ENCODE measurements at places on chromosomes 16 and 17.

GRCh38 chr17:57544401-57544800 lies 200.7 kb downstream of the CCDC182 start:
- no peak for DNase-seq

DNA sequence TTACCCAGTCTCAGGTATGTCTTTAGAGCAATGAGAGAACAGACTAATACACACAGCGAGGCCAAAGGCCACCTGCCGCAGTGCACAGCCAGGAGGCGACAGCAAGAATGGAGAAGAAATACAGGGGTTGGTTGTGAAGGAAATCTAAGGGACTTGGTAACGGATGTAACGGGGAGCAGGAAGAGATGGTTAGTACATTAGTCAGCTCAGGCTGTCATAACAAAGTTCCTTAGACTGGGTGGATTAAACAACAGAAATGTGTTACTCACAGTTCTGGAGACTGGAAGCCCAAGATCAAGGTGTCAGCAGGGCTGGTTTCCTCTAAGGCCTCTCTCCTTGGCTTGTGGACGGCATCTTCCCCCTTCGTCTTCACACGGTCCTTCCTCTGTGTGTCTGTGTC lies 47.1 kb downstream of the TVP23C start:
- DNase-seq, result no peak

- no peak for DNase-seq
Measured at GRCh38 chr16:56944954-56945839, 13.3 kb downstream of the HERPUD1 start.

- DNase-seq, result no peak
Measured at GRCh38 chr16:7834771-7835431, 502.3 kb downstream of the RBFOX1 start.

DNA sequence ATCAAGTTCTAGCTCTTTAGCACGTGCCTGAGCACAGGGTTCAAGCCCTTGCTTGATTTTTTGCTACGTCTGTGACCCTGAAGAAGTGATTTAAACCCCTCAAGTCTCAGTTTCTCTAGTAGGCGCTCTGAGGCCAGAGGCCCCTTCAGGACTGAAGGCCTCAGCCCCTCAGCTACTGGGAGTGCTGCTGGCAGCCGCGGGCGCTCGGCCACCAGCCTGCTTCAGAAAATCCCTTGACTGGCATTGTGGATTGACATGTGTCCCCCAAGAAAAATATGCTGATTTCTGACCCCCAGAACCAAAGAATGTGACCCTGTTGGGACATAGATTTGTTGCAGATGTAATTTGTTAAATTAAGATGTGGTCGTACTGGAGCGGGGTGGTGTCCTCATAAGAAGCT lies 20.2 kb upstream of the WFDC1 start:
- DNase-seq, result no peak

DNA sequence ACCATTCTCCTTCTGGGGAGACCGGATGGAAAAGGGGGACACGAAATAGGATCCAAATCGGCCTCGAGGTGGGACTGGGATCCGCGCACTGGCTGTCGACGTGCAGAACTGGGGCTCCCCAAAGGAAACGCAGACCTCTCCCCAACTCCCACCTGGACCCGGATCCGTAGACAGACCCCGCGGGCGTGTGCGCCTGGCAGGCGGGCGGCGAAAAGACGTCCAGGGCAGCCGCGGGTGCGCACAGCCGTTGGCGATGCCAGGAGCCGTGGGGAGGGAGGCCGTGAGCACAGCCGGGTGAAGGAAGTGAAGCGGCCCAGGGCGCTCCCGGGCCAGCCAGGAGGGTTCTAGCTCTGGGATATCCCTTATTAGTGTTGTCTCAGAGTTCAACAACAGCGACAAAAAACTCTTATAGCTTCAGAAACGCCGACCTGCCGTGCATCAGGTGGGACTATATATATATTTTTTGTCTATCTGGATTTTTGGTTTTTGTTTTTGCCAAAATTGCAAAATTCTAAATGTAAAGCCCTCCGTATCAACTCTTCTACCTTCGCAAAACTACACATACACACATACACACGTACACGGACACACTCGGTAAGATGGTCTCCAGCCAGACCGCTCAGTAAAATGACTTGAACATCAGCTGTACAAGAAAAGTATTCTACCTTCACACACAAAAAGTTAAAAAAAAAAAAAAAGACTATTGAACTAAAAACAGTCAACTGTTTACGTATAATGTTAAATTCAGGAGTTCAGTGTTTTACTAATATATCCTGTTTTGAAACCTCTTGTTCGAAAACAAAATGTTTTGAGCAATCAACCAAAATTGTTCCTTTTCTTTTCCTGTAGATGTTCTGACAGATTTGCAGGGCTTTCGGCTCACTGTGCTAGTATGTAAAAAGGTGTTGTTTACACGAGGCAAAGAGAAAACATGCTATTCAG lies 5.2 kb upstream of the AATF start:
- no peak for DNase-seq

GRCh38 chr17:12646761-12647422 lies 18.8 kb upstream of the MYOCD start:
- peak; percentile 72 for DNase-seq

- DNase-seq, result no peak
Measured at GRCh38 chr17:73571511-73572130, 72.6 kb downstream of the SDK2 start.

- no peak for DNase-seq
Measured at GRCh38 chr16:4703906-4704305, 10.5 kb downstream of the NUDT16L1 start.

GRCh38 chr16:47204736-47205504 lies 61.2 kb upstream of the NETO2 start:
- no peak for DNase-seq

DNA sequence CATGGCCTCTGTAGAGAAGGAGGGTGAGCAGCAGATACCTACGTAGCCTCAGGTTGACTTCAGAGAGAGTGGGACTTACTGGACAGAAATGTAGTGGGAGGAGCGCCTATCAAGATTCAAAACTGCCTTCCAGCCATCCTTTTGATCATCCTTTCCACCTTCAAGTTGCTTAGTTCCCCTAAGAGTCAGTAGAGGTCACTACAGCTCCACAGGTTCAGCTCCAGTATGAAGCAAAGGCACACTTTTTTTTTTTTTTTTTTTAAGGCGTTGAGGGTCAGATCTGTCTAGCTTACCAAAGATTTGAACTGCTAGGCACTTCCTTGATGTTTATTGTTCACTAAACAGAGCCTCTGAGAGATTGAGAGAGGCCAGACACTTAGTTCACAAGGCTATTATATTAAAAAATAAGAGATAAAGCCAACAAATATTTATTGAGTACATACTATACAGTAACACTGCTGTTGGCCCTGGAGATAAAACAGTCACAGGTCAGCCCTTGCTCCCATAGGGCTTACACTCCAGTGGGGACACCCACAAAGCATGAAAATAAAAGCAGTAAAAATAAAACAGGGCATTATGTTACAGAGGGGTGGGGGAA lies 3.1 kb downstream of the RNF227 start:
- peak; percentile 81 for DNase-seq

DNA sequence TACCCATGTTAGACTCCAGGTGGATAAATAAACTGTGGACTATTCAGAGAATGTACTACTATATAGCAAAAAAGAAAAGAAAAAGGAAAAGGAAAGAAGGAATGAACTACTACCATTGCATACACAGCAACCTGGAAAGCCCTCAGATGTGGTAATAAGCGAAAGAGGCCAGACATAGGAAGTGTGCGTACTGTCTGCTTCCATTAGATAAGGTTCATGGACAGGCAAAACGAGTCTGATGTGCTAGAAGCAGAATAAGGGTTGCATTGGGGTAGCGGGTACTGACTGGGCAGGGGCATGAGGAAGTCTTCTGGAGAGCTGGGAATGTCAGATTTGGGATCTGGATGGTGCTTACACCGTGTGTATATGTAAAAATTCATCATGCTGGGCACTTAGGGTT lies 21.8 kb downstream of the CLEC16A start:
- no peak for DNase-seq

DNA sequence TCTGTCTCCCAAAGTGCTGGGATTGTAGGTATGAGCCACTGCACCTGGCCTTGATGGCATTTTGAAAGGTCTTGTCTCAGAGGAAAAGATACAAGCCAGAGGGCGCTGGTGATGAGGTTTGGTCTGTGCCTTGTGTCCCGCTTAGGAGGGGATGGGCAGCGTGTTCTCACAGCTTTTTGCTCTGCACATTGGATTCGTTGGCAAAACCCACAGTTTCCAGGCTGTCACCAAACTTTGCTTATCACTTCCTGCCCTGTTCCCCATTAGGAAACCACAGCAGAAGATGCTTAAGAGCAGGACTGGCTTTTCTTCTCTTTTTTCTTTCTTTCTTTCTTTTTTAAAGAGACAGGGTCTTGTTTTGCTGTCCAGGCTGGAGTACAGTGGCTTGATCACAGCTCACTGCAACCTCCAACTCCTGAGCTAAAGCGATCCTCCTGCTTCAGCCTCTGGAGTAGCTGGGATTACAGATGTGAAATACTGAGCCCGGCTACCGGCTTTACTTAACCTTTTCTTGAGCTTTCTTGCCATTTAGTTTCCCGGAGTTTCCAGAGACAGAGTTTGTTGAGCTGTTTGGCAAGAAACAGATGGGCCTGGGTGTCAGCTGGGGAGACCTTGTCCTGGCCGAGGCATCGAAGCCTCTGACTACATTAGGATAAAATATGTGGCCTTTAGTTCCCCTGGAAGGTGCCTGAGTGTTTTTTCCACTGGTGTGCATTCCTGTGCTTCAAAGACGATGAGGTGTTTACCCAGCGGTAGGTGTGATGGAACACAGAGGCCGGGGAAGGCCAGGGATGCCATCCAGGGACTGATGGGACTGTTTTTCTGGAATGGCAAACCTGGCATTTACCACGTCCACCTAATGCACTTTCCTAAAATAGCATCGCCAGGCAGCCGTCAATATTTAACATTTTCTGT lies 112.9 kb downstream of the ABCC1 start:
- DNase-seq, result peak; percentile 98

DNA sequence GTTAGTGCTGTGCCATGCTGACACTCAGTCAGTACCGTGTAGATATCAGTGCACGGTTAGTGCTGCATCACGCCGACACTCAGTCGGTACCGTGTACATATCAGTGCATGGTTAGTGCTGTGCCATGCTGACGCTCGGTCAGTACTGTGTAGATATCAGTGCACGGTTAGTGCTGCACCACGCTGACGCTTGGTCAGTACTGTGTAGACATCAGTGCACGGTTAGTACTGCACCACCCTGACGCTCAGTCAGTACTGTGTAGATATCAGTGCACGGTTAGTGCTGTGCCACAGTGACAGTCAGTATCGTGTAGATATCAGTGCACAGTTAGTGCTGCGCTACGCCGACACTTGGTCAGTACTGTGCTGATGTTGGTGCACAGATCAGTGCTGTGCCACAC lies 102.8 kb upstream of the ZNF469 start:
- DNase-seq, result no peak
